CD4-positive, alpha-beta memory T cell (primary cell): ENCODE measurements at places on chromosomes 12 and 14.

DNA sequence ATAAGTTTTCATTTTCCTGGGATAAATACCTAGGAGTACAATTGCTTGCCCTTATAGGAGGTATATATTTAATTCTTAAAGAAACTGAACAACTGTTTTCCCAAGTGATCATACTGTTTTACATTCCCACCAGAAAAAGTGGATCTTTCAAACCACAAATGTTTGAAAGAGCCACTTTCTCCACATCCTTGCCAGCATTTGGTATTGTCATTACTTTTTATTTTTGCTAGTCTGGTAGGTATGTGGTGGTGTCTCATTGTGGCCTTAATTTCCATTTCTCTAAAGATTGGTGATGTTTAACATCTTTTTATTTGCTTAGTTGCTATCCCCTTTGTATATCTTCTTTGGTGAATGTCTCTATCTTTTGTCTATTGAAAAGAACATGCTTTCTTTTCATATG, 50.6 kb downstream of the CCDC91 start:
- no peak for DNase-seq

GRCh38 chr14:104685216-104685997, 4.0 kb upstream of the INF2 start:
- DNase-seq, result no peak

DNA sequence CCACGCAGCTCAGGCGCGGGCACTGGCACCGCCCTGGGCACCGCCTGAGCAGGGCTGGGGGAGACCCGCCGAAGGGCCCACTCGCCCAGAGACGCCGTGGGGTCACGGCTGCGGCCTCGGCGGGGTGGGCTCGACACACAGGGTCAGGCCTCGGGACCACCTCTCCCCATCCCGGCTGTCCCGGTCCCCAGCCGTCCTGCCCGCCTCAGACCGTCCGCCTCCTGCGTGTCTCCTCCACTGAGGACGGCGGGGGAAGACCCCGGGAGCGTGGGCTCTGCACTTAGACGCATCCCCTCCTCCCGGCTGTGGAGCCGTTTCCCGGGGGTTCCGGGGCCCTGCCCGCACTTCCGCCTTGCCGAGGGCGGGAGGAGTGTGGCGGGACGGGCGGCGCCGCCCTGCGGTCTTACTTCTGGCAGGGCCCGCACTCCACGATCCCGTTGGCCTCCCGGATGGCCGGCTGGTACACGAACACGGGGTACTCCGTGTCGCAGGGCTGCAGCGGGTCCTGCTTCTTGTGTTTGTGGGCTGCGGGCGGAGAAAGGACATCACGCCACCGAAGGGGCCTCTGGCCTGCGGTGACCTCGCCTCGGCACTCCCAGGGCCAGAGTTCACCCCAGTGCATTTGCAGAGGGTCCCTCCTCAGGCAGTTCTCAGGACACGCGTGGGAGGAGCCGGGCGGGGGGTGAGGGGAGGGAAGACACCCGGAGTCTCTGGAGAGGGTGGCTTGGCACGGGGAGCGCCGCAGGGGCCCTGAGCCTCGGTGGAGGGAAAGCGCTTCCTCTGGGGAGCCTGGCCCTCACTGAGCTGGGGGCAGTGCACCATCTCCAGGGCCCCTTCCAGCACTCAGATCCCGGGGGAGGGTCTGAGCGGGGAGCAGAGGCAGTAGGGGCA, 23.1 kb upstream of the LRTM2 start:
- peak; percentile 40 for DNase-seq

DNA sequence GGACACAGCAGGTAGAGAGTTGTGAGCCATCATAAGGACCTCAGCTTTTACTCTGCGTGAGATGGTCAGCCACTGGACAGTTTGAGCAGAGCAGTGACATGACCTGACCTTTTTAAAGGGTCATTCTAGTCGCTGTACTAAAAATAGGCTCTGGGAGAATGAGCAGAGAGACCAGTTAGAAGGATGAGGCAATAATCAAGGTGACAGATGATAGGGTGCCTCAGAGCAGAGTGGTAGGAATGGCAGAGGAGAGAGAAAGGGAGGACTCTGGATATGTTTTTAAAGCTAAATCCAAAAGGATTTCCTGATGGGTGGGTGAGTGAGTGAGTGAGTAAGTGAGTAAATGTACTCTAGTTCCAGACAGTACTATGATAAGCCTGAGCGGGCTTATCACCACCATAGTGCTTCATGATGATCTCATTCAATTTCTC, 83.6 kb upstream of the ARHGAP5 start:
- DNase-seq, result no peak

DNA sequence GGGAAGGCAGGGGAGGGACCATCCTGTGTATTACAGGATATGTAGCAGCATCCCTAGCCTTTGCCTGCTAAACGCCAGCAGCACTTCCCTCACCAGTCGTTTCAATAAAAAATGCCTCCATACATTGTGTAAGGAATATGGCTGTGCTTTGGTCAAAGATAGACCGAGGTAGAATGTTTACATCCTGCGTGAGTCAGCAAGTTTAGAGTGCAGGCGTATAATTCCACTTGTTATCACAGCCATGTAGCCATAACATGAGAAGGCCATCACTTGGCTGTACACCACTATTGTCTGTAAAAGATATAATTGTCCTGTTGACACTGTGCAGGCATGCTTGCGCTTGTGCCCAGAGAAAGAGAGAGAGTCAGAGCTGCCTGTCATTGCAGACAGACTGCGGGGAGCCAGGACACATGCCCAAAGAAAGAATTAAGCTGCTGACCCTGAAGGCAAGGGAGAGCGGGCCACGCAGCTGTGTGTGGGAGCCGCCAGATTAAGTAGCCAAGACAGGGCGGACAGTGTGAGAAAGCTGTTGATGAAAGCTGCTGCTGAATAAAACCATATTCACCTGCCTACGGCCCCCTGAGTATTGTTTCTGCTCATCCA, 68.4 kb downstream of the CRACR2A start:
- DNase-seq, result no peak

DNA sequence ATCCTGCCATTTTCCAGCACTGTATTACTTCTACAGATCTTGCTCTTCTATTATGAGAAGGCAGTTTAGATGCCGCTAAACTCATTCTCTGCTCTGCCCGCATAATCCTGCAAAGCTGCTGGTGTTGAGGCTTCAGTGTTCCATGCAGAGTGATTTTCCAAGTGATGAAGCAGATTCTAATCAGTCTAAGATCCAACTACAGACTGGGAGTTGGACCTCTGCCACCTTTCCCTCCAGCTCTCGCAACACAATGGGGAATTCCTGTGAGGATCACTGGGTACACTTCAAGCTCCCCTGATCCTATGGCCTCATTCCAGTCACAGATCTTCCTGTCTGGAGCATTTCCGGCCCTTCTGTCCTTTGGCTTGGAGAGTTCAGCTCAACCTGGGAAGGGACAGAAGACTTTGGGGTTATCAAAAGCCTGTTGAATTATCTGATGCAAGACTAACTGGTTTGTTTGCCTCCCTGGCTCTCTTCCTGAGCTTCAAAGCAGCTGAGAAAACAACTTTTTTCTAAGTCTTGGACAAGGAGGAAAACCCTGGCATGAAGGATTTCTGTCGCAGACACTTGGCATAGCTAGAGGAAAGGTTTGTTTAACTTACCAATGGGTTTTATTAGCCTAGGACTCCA, 333.9 kb downstream of the ZFP36L1 start:
- no peak for DNase-seq

DNA sequence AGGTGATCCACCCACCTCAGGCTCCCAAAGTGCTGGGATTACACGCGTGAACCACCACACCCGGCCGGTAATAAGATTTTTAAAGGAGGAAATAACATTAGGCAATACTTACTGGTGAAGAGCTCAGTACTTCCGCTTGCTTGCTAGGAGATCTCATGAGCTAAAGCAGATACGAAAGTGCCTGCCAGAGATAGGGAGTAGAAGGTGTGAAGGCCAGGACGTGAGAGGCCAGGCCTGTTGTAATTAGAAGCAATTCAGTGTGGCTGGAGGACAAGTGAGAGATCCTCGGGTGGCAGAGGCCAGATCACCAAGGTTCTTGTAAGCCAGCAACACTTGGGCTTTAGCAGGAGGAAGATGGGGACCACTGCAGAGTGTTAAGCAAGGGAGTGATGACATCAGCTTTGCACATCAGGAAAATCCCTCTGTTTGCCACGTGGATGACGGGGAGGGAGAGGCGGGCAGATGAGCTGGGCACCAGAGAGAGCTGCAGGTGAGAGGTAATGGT, 7.6 kb downstream of the TECPR2 start:
- no peak for DNase-seq

DNA sequence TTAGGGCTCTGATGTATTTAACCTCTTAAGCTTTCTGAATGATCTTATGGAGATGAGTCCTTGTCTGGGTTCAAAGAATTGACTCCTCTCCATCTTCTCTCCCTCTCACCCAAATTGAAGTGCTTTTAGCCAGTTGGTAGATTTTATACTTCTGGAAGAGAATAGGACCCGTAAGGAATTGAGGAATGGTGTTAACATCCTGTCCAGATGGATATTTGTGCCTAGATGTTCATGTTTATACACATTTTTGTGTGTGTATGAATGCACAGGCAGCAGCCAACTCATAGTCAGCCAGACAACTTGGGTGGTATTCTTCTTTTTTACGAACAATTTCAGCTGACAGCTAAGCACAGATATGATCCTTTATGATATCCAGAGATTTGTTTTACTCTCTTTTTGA, 449.6 kb upstream of the RGS6 start:
- no peak for DNase-seq

- no peak for DNase-seq
Measured at GRCh38 chr12:67475725-67476124, 172.8 kb upstream of the DYRK2 start.

DNA sequence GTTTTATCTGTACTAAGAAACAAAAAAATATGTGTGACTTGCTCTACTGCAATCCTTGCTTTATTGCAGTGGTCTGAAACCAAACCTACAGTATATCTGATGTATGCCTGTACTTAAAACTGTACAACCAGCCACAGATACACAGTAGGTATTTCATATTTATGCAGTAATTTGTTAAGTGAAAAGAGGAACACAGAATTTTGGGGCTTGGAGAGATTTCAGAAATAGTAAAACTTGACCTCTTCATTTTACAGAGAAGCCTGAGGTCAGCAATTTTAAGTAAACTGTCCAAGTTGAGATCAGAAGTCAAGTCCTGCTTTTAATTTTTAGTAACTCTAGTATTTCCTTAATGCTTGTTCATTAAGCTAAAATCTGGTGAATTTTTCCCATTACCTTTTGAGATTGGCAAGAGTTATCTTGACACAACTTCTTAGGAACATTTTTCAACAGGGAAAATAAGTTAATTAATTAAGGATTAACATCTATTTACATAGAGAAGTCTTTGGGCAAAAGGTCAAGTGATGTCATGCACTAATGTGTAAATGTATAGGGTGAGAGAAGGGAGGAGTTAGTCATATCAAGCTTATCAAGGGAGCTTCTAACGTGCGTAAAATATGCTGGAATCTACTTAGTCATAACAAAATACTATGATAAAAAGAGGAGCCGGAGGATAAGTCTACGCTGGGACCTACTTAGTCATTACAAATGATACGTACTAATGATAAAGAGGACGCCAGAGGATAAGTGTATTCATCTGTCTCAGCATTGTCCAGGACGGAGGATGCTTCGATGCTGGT, 66.0 kb upstream of the GTF2A1 start:
- no peak for DNase-seq
